ENCODE measurements at places on chromosomes 4 and X.
A peak's percentile ranks its signal among the peaks of the same experiment; 100 is the strongest.

GRCh38 chr4:41384992-41385391 lies 128.3 kb downstream of the UCHL1 start:
- no peak for DNase-seq

DNA sequence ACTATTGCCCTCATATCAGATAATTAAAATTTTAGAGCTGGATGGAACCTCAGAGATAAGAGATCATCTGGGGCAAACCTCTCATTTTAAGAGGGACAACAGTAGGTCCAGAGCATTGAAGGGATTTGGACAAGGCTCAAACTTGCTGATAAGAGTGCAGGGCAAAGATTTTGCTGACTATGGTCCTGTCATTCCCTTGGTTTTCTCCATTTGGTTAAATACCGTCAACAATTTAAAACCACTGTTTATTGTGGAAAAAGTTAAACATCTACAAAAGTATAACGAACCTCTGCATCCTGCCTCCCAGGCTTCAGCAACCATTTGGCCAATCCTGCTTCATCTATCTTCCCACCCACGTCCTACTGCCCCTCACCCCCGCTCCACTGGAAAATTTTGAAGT lies 10.7 kb upstream of the KIT start:
- DNase-seq: no peak

DNA sequence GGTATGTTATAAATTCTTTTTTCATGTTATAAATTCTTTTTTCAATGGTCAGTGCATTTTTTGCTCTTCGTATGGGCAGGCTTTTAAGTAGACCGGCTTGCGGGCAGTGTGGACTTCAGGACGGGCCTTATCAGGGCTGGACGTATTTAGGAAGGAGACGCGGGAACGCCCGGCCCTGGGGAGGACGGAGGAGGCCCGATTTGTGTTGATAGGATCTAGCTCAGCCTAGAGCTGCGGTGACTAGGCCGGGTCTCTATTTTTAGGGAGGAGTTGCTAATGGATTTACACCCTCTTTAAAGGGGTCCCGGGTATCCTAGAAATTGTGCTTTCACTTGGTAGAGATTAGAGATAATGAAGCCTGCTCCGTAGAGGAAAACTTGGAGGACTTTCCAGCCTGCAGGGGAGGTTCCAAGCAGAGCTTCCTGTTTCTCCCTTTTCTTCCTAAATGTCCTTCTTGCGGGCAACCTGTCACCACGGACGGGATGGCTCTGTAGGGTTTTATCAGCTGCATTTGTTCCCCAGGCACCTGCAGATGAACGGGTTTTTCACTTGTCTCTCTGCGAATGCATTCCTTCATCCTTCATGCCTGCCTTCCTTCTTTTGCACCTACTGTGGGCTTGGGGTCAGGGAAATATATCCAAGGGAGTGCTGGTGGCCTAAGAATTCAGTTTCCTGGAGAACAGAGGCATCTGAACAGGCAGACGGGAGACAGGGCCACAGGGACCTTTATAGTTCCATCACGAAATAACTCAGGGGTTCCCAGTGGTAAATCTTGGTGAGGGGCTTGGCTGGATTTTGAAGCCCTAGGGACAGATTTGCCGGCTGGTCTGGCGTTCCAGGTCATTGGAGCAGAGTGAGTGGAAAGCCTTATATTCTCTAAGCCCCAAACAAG lies 1.4 kb downstream of the CD99 start:
- no peak for DNase-seq

GRCh38 chr4:112973750-112974251 lies 75.7 kb upstream of the ANK2 start:
- DNase-seq: no peak

DNA sequence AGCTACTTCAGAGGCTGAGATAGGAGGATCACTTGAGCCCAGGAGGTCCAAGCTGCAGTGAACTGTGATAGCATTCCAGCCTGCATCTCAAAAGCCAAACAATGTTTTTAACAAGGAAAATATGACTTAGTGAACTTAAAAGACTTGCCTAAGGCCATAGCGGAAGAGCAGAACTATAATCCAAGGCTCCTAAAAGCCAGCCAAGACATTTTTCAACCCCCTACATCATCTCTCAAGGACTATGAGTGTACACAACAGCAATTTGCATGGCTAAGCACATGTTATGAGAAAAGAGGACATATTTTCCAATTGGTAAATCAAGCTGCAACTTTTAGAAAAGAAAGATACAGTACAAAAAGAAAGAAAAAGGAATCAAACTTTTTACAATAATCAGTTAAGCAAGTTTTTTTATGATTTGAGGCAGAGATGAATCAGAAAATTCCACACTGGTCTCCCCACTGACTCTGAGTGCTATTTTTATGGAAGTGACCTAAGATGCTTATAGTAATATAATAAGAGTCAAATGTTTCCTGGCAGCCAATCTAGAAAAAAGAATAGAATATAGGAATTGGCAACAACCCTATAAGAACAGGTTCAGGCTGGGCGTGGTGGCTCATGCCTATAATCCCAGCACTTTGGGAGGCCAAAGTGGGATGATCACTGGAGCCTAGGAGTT lies 9.8 kb upstream of the ACOT9 start:
- no peak for DNase-seq

DNA sequence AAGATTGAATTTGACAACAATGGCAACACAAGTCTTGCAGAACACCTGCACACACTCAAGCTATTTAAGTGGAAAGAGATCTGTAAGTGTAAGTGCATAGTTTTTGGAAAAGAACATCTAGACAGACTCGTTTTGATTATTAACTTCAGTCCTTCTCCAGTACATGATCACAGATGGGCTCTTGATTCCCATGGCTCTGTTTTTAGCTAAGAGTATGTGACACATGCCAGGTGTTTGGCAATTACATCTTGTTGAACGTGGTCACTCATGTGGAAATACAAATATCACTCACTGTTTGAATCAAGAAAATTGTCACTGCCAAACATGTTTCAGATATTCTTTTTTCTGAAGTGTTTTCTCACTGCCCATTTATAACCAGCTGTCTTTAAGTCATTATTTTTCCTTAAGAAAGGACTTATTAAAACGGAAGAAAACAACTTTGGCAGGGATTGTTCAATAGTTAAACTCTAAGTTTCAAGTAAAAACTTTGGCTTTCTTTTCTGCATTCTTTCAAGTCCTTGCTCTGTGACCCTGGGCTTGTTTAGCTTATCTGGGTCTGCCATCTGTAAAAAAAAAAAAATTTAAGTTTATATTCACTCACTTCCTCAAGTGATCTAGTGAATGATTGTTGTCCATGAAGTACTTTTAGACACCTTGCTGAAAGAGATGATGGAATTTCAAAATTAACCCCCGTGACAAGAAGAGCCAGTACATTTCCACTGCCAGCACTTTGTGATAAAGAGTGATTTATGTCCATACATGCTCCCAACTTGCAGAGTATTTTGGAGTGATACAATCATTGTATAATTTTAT lies 125.4 kb downstream of the ATXN3L start:
- DNase-seq: peak; percentile 59

- DNase-seq: no peak
Observed at GRCh38 chr4:151182455-151182996, 83.1 kb downstream of the RPS3A start.

DNA sequence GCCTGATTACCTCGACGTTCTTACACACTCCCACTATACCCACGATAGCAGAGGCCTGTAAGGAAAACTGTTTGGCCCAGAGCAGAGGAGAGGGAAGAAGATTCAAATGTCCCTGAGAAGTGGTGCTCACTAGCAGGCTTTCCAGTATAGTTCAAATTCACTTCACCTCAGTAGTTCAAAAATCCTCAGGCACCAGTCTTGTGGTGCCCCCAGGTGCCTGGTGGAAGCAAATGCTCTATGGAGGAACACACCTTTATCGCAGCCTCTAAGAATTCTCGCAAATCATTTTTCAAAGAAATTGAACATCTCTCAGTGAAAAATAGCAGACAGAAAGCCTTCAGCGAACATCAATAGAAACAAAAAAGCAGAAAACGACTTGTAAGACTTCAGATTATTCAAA lies 12.2 kb upstream of the MTMR1 start:
- no peak for DNase-seq

GRCh38 chr4:110634350-110635162 lies 11.7 kb upstream of the PITX2 start:
- DNase-seq: no peak

- DNase-seq: no peak
Observed at GRCh38 chr4:189420572-189420971, 520.1 kb upstream of the FRG1 start.

DNA sequence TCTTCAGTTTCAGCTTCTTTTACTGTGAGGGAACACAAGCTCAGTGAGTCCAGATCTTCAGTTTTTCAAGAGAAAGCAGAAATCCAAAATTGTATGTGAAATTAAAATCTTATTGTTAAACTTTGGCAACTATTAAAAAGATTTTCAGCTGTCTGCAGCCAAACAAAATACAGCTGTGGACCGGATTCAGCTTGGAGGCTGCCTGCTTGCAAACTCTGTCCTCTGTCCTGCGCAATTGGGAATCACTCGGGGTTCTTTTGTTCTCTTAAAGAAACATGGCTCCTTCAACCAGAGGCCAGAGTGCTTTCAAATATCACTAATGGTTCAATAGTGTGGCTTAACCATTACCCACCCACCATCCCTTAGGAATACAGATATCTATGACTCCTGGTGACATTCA lies 201.2 kb downstream of the CHIC2 start:
- no peak for DNase-seq

DNA sequence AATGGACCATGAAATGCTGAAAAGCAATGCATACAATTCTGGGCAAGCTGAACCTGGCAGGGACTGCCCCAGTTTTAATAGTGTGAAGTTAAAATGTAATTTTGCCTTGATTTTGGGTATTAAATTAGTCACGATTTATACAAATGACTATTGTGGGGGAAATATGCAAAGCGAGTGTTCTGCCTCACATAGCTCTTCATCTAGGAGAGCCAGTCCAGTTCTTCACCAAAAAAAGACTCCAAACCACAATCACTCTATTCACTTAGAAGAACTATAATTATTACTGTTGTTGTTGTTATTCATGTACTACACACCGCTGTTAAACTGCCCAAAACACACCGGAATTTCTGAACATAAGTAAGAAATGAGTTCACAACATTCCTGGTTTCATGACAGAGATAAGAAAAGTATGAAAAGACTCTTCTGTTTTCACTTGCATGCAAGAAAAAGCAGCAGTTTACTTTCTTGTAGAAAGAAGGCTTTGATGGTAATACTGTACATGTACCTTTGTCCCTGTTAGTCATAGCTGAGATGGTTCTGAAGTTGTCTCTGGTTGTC lies 101.9 kb downstream of the QRFPR start:
- DNase-seq: peak; percentile 68

DNA sequence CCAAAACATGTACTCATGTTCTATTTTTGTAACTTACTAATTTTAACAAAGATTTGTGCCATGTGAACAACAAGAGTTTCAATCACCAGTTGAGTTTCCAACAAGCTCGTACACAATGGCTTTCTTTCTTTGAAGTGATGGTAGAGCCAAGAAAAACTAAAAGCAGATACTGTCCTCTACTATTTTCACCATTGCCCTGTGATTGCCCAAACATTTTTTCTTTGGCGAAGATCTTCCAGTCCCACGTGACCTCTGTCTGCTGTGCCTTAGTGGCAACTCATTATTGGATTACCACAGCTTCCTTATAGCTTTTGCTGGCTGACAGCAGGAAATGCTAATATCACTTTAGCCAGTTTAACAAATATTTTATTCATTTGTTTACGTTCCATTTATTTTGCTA lies 1147.1 kb downstream of the STIM2 start:
- DNase-seq: no peak

- no peak for DNase-seq
Observed at GRCh38 chr4:157043131-157043530, 32.8 kb upstream of the GLRB start.

DNA sequence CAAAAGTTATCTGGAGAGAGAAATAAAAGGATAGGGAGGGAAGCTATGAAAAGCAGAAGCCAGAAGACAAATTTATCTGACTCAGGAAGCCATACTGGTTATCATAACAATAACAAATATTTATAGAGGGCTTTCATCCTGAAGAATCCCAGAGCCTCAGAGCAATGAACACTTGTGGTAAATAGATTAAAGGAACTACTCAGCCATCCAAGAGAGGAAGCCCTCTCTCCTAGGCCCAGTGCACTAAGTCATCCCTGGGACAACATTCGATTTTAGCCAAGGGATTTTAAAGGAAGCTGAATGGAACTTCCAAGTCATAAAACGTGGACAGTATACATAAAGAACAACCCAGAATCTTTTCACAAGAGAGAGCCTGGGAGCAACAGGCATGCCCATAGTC lies 76.9 kb downstream of the COL4A6 start:
- DNase-seq: no peak

DNA sequence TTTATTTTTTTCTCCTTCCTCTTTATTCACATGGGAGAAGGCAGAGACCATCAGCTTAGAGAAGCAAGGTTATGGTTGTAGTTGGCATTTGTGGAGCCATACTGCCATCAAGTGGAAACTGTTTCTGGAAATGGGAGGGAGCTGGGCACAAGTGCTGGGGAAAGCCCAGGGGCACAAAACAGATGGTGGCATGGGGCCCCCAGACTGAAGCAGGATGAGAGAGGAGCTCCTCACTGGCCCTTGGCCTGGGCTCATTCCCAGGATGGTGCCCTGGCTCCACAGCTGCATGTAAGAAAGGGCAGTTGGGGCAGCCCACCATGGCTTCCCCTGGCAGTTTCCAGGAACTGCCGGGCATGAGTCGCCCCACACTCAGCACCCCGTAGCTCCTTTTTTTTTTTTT lies 59.2 kb downstream of the NBDY start:
- DNase-seq: no peak

- no peak for DNase-seq
Observed at GRCh38 chrX:69226459-69227158, 61.4 kb upstream of the PJA1 start.

GRCh38 chr4:184680698-184681097 lies 31.2 kb downstream of the PRIMPOL start:
- DNase-seq: no peak

All from GM06990 (cell line).